ENCODE measurements at places on chromosomes 3 and 15.

DNA sequence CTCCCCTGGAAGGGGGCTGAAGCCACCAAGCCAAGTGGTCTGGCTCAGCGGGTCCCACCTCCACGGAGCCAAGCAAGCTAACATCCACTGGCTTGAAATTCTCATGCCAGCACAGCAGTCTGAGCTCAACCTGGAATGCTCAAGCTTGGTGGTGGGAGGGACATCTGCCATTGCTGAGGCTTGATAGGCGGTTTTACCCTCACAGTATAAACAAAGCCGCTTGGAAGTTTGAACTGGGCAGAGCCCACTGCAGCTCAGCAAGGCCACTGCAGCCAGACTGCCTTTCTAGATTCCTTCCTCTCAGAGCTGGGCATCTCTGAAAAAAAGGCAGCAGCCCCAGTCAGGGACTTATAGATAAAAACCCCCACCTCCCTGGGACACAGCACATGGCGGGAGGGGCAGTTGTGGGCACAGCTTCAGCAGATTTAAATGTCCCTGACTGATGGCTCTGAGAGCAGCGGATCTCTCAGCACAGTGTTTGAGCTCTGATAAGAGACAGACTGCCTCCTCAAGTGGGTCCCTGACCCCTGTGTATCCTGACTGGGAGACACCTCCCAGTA is 23.2 kb upstream of the IGSF10 start:
- no peak for DNase-seq

DNA sequence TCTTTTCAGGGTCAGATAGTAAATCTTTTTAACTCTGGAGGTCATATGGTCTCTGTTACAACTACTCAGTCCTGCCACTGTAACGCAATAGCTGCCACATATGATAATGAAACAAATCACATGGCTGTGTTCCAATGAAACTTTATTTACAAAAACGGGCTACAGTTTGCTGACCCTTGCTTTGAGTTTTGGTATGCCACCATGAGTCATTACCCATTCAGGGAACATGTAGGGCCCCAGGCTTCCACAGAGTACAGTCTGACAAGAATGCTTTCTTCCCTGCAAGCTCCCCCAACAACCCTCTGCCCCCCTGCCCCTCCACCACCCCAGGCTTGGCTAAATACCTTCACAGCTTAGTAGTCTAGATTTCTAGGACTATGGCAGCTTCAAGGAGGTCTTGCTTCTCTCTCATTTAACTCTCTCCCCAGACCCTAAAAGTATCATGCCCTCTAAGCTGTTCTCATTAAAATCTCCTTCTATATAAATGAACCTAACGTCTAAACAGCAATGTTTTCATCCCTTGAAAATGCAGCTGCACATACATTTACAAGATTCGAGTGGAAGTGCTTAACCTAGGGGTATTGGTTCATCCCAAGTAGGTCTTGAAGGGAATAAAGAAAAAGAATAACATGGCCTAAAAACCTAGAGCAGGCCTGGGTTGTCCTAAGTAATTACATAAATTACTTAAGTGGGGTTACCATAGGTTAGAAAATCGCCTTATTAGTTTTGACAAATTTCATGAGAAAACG is 117.8 kb upstream of the PRICKLE2 start:
- DNase-seq: no peak

DNA sequence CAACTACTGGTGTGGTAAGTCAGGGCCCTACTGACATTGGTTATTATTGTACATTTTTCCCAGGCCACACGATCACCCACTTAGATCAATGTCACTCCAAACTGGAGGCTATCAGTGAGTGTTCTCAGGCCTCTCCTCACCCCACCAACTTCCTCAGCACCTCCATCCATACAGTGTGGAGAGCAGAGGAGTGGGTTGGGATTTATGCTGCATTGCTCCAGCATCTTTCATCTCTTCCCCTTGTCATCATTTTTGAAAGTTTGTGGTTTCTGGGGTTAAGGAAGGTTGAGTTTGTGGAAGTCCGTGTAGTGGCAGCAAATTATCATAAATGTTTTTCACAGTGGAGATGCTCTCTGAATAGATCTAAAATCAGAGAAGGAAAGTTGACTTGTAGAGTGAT is 60.2 kb downstream of the TLNRD1 start:
- no peak for DNase-seq

- DNase-seq: no peak
Observed at GRCh38 chr3:58419780-58420507, 13.7 kb downstream of the PDHB start.

DNA sequence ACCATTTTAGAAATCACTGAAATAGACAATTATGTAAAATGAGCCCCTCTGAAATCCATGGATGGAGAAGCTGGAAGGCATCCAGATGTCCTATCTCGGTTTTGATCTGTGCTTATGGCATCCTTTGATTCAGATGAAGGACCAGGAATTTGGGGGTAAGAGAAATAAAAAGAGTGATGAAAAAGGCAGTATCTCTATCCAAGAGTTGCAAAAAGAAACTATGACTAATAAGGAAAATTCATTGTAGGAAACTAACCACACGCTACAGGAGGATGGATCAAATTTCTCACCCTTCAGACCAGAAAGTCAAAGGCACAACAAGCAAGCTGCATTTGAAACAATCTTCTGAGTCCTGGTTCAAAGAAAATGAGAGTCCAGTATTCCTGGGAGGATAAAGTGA is 34.8 kb downstream of the SRGAP3 start:
- DNase-seq: no peak

DNA sequence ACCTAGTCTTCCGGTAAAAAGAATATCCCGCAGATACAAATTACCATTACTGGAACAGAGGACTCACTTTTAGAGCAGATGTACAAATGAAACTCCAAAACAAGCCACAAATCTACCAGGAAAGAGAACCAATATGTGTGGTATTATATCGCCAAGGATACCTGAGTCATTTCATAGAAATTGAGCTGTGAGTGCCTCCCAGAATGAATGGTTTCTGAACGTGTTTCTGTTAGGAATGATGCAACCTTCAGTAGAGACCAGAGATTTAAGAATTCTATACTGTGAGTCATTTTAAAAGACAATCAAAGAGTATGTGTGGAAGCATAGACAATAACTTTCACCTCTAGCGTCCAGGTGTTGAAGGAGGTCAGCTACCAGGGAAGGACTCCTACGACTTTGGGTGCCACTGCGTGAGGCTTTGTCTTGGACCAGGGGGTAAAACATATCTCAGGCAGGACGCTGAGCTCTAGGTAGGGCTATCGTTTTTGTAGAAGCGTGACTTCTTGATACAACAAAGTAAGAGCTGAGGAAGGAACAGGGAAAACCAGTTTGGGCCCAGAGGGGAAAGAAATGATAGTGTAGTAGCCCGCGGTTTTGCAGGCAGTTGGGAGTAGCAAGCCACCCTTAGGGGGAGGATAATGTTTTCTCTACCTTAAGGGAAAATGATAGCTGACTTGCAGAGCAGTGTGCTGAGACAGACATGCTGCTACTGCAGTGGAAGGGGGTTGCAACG is 210.4 kb downstream of the TP63 start:
- no peak for DNase-seq

DNA sequence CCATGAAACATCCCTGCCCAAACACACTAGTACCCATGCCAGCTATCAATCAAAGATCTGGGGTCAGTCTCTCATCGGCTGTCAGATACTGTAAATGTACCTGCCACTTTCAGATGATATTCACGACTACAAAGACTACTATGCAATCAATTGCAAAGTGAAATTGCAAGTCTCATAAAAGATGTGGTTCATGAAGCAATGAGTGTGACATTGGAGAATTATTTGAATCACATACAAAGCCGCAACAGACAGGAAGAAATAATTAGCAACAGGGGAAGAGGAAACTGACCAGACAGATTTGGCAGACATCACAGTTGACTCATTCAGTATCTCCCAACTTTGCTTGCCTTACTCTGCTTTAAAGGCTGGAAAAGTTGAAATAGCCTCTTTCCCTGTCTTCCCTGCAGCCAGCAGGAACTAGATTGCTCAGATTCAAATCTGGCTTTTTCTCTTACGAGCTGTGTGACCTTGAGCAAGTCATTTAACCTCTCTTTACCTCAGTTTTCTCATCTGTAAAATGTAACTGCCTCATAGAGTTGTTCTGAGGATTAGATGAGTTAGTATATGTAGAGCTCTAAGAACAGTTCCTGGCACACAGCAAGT is 95.7 kb upstream of the C3orf80 start:
- DNase-seq: no peak

- no peak for DNase-seq
Observed at GRCh38 chr3:112001526-112001925, 2.8 kb downstream of the TAGLN3 start.

DNA sequence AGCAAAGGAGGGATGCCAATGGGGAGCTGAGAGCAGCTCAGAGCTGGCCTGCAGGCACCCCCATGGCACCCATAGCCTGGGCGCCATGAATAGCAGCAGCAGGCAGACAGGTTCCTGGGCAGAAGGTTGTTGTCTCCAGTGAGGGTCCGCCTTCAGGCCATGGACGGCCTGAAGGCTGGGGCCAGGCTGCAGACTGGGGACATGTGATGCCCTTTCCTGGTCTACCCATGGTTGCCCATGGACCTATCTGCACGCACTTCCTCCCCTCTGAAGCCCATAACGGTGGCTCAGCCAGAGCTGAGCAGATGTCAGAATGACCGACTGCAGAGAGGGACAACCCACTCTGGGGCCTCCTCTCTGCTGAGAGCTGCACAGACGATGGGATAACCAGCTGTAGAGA is 256.8 kb downstream of the PLOD2 start:
- no peak for DNase-seq

DNA sequence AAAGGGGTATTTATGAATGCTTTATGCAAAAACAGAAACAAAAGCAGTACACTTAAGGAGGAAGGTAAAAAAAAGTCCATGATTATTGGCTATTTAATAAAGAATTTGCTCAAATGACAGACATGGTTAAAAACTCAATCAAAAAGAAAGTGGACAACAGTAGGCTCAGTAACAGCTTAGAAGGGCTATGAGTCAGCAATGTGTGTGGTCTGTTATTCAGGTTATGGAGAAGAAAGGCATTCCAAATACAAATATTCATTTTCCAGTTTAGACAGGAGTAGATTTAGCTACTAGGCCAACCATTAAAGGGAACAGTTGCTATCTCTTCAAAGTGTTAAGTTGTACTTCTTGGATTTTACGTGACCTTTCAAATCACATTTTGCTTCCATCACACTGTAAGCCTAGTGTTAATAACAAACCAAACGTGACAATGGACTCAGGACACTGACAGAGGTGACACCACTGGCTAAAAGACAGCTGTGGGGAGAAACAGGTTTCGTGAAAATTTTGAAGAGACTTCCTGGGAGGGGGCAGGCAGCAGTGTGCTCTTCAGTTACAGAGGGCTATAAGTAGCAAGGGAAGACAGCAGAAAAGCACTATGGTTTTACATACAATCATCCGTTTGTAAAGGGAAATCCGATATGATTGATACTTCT is 41.7 kb upstream of the MYO5C start:
- DNase-seq: no peak

- DNase-seq: no peak
Observed at GRCh38 chr15:68609629-68610028, 30.8 kb downstream of the CORO2B start.

DNA sequence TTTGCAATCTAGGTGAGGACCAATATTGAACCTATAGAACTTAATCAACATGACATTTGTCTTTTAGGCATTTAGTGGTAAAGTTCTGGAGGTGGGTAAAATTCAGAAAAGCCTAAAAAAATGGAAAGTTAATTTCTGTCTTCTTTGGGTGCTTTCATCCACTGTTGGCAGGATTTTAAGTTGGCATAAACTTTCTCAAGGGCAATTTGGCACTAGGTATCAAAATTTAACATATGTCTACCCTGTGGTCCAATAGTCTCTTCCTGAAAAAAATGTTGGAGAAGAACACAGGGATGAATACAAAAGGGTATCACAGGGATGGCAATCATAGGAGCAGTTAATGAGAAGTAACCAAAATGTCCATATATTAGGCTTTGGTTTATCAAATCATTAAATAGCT is 227.0 kb upstream of the WNT5A start:
- no peak for DNase-seq

GRCh38 chr15:96331144-96331944 is 844 bp downstream of the NR2F2 start:
- peak; percentile 45 for DNase-seq

DNA sequence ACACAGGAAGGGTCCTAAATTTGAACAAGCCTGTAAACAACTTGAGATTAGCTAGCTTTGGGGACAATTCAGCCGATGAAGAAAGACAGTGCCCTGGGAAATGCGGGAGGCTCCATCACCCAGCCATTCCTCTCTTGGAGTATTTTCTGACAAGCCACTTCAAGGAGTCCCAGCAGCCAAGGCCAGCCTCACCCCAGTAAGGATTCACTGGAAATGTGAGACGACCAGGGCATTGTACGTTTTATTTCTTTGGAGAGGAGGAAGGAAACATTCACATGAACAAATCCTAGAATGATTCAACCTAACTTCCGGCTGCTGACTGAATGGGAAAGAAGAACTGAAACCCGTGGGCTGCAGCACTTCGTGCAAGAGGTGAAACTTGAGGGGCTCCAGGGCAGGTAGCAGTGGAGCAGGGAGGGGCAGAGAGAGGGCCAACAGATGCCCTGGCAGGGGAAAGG is 116.4 kb upstream of the ARHGEF3 start:
- no peak for DNase-seq

- no peak for DNase-seq
Observed at GRCh38 chr3:172315401-172316091, 132.7 kb downstream of the GHSR start.

DNA sequence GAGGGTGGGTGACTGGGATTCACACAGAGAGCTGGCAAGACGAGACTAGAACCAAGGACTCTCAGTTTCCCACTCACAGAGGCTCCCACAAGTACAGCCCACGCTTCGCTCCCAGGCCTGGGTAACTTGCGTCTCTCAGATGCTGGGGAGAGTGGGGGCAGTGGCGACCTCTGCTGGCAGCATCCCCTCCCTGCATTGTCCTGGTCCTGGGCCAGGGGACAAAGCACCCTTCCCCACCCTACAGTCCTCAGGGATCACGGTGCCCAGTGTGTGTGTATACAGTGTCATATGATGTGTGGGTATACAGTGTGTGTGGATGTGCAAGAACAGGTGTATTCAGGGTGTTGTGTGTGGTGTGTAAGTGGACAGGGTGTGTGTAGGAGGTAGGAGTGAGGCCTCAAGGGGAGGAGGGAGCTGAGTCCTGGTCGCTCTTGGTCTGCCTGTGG is 12.8 kb downstream of the VILL start:
- peak; percentile 48 for DNase-seq

GRCh38 chr3:171774521-171774920 is 35.8 kb downstream of the PLD1 start:
- DNase-seq: no peak

GRCh38 chr3:183527428-183528379 is 27.8 kb downstream of the KLHL6 start:
- DNase-seq: no peak

DNA sequence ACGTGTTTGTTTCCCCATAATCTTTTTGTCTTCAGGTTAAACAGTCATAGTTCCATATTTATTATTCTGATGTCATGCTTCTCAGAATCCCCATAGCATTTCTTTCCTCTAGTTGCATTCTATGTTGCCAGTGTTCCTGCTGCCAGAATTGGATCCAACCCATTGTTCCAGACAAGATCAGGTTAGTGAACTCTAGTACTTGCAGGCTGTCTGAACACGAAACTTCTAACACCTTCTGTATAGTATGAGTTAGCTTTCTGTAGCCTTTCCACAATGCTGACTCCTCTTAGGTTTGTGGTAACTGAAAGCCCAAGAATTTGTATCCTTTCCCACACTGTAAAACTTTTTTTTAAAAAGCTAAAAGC is 88.0 kb upstream of the ROPN1 start:
- no peak for DNase-seq

All from SK-N-DZ (cell line).